ENCODE measurements at places on chromosomes 7 and 10. TPM values are rescaled to one million over a fixed set of nuclear protein-coding genes. Genes with fewer than 3 reads are reported as not detected.

Gene WEE2
- polyA plus RNA-seq: not detected

Gene ACBD5
- 16.9 TPM for polyA plus RNA-seq

Gene LRMDA
- 4.8 TPM for polyA plus RNA-seq

Gene GALNT17
- polyA plus RNA-seq: 30.0 TPM

Gene NODAL
- polyA plus RNA-seq: 0.18 TPM

Gene CYP17A1
- 1.5 TPM for polyA plus RNA-seq

Gene NXPH1
- polyA plus RNA-seq: 0.28 TPM

Gene PTPN20
- polyA plus RNA-seq: 0.53 TPM

Gene SEMA3C
- polyA plus RNA-seq: 119 TPM

Gene TMEM130
- 4.2 TPM for polyA plus RNA-seq

Gene TEX36
- polyA plus RNA-seq: not detected

Gene DRGX
- polyA plus RNA-seq: not detected

Gene UNC5B
- polyA plus RNA-seq: 13.2 TPM

Gene GIMAP8
- polyA plus RNA-seq: 7.9 TPM

Gene MICU1
- polyA plus RNA-seq: 84.1 TPM

Gene GIMAP4
- 18.6 TPM for polyA plus RNA-seq

Gene UTF1
- polyA plus RNA-seq: not detected

Gene CUZD1
- 0.80 TPM for polyA plus RNA-seq

Gene HOXA3
- 6.6 TPM for polyA plus RNA-seq

Gene LIPK
- polyA plus RNA-seq: 0.27 TPM

Gene SYT15
- polyA plus RNA-seq: 3.3 TPM

Gene ANKRD1
- polyA plus RNA-seq: 98.8 TPM

Gene SPDYE1
- polyA plus RNA-seq: 1.2 TPM

Gene ZNF398
- 9.4 TPM for polyA plus RNA-seq

Gene ZNF775
- 8.0 TPM for polyA plus RNA-seq

Gene CALML5
- not detected for polyA plus RNA-seq

Gene LIPM
- polyA plus RNA-seq: not detected

Gene NPFFR1
- polyA plus RNA-seq: 0.04 TPM

Gene LRRC4
- polyA plus RNA-seq: 3.0 TPM

Gene BTBD16
- not detected for polyA plus RNA-seq

Gene PODXL
- polyA plus RNA-seq: 35.9 TPM

Gene NAT16
- polyA plus RNA-seq: not detected

Gene PNLIP
- 0.17 TPM for polyA plus RNA-seq

Data from muscle of leg (tissue), 16 donors.